ENCODE measurements at places on chromosomes 4 and X. TPM values are rescaled to one million over a fixed set of nuclear protein-coding genes. Genes with fewer than 3 reads are reported as not detected.

CD38 gene
- polyA plus RNA-seq = 4.1 TPM

CXCL5 gene
- 0.03 TPM for polyA plus RNA-seq

ARR3 gene
- polyA plus RNA-seq = not detected

YY2 gene
- polyA plus RNA-seq = 1.3 TPM

KANTR gene
- polyA plus RNA-seq = 27.8 TPM

TBC1D8B gene
- 12.0 TPM for polyA plus RNA-seq

PDZD4 gene
- 9.5 TPM for polyA plus RNA-seq

KIAA1210 gene
- polyA plus RNA-seq = 1.9 TPM

SSX1 gene
- not detected for polyA plus RNA-seq

All from adrenal gland (tissue), 19 donors.